NCI-H510A (cell line): ENCODE measurements at places on chromosomes 1 and 21.

GRCh38 chr1:182278144-182279054, 113.2 kb downstream of the GLUL start:
- no peak for DNase-seq

DNA sequence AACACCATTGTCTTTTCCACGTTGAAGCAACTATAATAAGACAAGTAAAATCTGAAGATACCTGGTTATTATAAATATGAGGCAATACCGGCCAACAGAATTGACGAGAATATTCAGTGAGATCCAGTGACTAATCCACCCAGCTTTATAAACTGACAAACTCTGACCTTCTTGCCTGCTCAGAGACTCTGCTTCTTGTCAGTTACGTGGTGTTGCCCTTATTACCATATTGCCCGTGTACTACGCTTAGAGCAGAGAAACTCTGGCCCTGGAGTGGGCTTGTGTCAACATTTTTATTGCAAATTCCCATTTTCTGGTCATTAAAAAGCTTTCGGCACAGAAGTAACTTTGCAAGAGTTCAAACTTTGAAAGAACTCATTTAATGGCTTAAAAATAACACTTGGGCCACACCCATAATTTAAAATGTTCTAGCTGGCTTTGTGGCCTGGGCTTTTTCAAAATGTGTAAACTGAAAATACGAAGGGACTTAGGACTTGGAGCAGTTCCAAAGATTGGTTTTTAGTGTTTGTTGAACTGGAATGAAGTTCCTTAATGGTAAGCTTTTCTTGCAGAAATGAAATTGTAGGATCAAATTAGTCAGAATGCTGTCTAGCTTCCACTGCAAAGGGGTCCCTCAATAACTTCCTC, 266.2 kb downstream of the LMO4 start:
- no peak for DNase-seq

DNA sequence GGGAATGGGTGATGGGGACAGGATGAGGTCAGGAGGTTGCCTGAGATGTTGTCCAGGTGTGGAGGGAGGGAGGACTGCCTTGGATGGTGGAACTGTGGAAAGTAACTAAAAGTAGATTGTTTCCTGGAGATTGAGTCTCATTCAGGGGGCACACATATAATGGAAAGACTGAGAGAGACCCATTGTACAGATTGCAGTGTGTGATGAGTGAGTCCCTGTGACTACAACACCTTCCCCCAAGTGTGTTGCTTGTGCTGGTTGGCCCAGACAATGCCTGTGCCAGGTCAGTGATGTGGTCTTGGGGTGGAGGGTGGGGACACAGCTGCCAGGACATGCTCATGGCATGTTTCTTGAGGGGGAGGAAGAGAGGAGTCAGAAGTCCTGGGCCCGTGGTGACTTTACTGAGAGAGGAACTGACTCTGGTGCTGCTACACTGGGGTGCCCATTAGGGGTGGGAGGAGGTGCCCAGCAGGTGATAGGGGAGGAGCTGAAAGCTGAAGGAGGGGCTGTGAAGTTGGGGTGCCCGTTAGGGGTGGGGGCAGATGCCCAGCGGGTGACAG, 5.2 kb downstream of the SNAP47 start:
- DNase-seq, result no peak

DNA sequence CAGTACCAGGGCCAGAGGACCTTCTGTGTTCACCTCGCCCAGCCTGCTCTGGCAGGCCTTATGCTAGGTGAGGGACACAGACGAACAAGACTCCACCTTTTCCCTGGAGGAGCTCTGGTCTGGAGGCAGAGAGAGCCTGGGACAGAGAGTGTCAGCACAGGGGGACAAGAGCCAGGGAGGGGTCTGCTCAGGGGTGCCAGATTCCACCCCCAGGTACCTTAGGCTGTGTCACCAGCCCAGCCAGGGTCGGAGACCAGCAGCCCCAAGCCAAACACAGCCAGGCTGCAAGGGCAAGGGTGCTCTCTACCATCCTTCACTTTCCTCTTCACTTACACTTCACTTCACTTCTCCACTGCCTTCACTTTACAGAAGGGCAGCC, 4.3 kb upstream of the LRP8 start:
- no peak for DNase-seq

DNA sequence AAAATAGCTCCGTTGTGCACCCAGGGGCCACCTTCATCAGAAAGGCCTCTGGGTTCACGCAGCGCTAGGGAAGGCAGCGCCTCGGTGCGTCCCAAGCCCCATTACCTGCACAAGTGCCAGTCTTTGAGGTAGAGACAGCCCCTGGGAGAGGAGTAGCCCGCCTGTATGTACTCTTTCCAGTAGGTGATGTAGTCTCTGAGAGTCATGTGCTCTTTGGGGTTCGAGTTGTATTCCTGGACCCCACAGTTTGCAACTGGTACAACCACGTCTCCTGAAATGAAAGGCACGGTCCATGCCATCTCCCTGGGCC, 601 bp downstream of the JMJD4 start:
- no peak for DNase-seq

DNA sequence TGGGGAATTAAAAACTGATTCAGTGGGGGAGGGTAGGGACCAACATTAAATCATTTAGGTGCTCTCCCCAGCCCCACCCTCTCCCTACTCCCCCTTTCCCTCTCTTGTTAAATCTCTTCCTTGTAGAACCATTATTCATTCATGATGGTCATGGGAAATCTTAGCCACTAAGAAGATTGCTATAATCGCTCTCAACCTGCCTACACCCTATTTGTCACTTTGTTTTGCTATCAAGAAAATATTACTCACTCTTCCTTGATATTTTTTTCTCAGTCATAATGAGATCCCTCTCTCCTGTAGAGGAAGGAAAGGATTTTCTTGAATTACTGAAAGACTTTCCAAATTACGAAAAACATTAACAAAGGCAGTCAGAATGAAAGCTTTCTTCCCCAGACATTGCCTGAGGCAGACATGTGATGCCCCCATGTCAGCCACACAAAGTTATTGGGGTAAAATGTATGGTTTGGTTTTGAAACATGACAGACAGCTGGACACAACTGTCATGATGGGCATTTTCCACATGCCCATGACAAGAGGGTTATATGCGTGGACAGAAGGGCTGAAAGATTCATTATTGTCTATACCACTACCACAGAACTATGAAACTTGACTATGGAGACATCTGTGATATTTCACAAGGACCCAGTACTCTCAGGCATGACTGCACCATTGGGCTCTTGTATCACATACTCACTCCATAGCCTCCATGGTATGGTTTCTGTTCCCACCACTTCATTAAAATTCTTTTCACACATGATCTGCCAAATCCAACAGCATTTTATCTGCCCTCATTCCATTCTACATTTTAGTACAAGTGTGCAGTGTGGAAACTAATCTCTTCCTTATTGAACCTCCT, 420.1 kb downstream of the DISC1 start:
- no peak for DNase-seq

DNA sequence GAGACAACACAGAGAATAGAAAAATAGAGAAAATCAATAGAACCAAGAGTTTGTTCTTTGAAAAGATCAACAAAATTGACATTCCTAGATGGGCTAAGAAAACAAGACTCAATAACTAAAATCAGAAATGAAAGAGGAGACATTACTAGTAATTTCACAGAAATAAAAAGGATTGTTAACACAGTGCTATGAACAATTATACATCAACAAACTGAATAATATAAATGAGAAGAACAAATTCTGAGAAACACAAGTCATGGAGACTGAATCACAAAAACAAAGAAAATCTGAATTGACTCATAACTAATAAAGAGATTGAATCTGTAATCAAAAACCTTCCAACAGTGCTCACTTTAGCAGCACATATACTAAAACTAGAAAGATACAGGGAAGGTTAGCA, 51.6 kb upstream of the TTC39A start:
- DNase-seq, result no peak

GRCh38 chr1:20216574-20216973, 30.3 kb upstream of the PLA2G2C start:
- DNase-seq, result no peak

GRCh38 chr1:9760824-9761223, 62.9 kb downstream of the CLSTN1 start:
- DNase-seq, result no peak

DNA sequence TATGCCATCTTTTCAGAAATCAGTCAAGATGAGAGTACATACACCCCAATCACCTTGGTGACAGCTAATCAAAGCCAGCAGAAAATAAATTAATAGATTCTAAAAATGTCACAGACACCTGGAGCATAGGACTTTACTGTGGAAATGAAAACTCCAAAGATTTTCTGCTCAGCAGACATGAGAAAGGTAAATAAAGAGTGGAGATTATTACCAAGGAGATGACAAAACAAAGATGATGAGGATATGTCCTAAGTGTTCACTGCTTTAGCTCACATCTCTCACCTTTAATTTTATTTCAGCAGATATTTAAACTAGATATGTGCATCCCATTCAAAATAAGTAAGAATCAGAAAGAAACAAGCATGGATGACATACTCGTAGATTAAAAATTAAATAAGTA, 14.8 kb upstream of the KCNT2 start:
- DNase-seq, result no peak

DNA sequence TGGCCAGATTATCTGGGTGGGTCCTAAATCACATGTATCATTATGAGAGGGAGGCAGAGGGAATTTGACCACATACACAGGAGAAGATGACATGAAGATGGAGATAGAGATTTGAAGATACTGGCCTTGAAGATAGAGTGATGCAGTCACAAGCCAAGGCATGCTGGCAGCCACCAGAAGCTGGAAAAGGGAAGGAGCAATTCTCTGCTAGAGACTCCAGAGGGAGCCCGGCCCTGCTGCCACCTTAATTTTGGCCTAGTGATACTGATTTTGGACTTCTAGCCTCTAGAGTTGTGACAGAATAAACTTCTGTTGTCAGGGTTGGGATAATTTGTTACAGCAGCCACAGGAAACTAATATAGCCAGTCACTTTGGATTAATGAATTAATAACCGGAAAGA, 2.2 kb upstream of the PRDM2 start:
- DNase-seq, result no peak

DNA sequence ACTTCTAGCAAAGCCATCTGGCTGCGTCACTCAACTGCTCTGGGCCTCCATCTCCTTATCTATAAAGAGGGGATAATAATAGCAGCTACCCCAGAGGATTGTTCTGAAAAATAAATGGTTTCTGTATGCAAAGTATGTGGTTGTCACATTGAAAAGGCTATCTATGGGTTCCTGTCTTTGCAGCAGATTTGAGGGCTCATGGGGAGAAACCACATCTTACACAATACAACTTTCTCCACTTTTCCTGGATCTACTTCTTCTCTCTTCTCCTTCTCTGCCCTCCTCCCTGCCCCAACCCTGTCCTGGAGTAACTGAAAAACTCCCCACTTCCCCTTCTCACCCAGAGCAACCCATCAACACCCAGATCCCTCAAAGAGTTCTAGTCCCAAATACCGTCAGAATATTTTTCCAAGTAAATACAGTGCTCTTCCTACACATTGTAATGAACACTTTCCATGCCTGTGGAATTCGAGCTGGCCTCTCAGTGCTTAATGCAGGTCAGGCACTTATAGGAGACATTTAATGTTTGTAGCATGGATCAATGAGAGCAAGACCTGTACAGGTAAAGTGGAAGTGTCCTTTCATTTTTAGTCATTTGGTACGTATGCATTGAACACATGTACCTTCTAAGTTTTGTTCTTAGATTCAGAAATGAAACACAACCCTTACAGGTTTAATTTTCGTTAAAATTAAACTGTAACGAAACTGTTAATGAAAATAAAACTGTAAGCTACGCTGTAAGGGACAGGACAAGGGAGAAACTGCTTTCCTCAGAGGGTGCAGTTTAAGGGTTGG, 131.9 kb downstream of the AK5 start:
- DNase-seq, result no peak

- no peak for DNase-seq
Observed at GRCh38 chr1:208631092-208631491, 386.9 kb upstream of the PLXNA2 start.

DNA sequence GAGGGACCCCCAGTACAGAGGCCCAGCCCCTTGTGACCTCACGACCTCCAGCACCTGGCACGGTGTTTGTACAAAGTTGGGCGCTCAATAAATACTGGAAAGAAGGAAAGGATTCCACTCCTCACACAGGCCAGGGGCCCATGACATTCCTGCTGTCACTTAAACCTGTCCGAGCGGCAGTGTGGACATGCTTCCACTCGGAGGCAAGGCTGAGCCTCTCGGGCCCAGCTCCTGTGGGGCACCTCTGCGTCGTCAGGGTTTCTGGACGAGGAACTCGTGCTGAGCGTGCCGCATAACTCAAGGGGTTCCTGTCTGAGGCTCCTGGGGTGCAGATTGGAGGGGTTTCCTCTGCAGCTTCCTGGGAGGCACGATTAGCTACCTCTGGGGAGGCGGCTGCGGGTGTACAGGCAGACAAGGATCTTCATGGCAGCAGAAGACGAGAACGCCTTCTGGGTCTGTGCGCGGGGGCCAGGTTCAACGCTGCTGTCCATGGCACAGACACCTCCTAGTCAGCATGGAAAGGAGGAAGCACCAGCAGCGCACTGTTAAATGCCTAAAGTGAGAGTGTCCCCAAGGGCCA, 3.6 kb upstream of the SMIM1 start:
- no peak for DNase-seq

DNA sequence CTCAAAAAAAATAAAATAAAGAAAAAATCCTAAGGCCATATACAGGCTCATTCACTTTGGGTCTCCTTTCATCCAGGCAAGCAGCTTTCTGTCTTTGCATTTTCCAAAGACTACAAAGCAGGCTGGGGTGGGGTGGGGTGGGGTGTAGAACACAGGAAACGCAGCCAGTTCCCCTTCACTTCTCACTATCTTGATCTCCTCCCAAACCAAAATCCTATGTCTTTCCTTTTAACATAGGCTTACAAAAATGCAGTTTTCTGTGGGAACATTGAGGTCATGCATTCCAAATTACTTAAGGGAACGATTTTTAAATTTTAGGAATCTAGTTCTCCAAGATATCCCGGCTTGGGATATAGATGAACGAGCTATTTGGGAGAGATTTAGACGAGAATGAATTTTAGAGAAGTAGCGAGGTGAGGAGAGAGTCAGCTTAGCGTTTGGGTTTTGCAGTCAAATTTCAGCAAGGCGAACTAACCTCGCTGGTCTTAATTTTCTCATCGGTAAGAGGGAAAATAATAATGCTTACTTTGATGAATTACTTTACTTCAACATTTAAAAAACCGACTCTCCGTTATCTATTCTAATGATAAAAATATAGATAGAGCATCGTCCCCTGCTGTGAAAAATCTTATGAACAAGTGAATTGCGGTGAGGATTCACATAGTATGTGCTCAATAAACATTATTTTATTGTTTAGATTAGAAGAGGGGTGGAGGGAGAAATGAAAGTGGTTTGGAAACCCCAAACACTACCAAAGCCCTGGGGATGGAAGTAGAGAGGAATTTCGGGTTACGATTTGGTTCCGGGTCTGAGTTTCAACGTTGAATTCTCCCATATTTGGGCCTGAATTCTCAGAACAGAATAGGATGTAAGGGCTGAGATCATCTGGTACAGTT, 735 bp upstream of the STX12 start:
- DNase-seq, result no peak
